ENCODE measurements at places on chromosomes 3 and 15.

DNA sequence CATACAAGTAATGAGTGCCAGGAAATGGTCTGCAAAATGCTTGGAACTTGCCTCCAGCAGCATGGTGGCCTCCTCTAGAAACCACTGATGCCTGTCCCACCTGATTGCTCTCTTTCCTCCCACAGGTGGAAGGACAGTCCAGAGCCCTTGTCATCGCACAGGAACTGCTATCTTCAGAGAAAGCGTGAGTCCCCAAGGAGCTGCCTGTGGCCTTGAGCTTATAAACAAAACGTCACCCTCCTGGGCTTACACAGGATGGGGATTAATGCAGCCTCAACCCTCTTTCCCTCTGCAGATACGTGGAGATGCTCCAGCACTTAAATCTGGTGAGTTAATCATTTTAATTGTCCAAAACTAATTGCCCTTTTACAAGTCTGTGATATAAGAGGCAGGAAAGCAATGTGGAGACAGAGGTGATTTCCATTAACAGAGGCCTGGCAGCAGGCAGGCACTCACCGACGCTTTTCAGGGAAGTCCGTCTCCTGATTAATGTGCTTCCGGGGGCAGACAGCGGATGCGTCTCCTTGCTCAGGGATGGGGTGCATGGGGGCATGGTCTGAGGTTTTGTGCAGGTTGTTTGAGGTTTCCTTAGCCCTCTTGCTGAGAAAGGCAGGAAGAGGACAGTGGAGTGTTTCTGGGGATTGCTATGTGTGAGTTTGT is 61.8 kb downstream of the FGD5 start:
- DNase-seq = no peak

DNA sequence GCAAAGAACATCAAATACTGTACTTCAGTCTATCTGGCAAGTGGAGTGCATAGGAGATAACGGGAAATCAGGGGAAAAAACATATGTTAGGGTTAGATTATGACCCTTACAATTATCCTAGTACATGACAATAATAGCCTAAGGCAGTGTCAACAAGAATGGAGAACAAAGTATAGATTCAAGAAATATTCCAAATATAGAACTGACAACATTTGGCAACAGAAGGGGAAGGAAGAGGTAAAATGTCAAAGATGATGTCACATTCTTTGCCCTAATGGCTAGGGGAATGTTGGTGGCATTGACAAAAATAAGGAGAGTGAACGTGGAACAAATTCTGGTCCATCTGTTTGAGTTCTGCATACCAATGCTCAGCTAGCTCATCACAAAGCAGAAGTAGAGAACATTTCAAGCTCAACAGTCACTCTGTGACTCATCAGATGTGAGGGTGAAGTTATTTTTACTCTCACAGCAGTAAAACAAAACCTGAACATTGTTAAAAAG is 15.5 kb upstream of the ATP8B4 start:
- no peak for DNase-seq

GRCh38 chr15:28184166-28184565 is 85.1 kb upstream of the OCA2 start:
- DNase-seq = no peak

DNA sequence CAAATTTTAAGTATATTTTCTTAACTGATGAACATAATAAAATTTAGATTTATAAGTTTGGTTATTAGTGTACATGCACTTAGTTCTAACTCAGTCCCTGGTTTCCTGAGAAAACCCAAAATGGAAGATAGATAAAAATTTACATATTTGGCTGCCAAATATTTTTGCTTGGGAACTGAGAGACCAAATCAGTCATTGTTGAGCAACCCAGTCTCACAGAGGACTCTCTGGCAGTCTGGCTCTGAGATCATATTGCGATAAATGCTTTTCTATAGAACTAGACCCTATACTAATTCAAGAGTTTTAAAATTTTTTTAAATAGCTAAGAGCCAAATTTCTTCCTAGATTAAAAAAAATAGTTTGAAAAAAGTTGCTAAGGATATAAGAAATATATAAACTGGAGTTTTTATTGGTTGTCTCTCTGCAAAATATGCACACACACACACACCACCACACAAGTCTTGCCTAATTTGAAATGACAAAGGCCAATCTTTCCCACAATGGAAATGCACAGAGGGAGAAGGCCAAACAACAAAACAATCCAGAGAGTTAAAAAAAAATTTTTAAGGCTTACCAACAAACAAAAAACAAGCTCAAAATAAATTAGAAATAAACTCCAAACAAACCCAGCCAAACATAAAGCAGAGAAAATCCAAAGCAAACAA is 259.5 kb downstream of the MECOM start:
- no peak for DNase-seq

DNA sequence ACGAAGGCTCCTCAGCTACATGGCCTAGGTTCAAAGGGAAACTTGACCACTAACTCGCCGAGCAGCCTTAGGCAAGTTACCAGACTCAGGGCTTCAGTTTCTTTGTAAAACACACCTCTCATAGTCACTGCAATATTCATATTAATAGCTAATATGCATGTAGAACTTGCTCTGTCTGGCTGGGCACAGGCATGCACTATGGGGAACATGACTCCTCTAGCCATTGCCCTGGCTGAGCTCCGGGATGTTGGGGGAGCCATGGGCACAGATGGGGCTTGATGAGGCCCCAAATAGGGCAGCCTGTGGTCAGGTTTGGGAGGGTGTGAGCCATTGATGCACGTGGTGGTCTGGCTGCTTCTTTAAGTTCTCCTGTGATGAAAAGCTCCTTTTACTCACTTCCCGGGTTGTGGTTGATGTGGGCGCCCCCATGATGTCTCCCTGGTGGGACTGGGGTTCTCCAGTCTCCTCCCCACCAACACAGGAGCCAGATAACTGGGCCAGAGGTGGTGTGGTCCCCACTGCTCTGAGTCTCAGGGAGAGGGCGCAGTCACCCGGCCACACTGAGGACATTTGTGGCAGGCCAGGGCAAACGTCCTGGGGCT is 29.4 kb upstream of the DUSP7 start:
- DNase-seq = no peak

GRCh38 chr3:53804697-53805462 is 41.3 kb downstream of the CHDH start:
- DNase-seq = no peak

GRCh38 chr3:145145461-145145860 is 1015.5 kb downstream of the PLOD2 start:
- no peak for DNase-seq

DNA sequence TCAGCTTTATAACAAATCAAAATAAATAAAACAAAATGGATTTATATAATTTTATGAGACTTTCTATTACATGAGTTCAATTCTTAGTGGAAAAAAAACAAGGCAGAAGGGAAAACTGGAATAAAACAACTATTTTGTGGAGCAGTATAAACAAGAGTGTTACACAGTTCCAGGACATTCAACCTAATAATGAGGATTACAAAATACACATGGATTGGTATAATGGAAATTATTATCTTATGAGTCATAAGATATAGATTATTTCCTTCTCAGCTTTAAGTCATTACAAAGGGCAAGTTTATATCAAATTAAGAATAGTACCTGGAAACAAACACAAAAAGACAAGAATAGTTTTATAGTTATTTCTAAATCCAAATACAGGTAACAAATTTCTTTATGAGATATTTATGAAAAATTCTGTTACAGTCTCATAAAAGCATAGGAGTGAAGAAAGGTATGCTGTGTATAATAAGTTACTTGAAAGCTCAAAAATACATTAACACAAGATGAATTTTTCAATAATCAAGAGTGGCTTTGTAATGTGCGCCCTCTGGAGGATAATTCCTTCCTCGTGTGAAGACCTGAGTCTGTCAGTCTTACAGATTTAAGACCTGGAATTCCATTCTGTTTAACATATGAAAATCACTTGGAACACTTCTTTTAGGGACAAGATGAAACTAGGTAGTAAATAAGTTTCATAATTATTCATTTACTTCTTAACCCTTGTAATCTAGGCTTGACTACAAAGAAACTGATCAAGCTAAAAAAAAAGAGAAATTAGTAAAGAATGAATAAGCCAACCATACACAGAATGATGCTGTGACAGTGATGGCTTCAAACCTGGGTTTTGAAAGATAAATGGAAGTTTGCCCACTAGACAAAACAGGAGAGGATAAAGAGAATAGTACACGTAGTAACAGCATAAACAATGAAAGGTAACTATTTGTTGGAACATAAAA is 9.5 kb downstream of the COPS2 start:
- DNase-seq = no peak

DNA sequence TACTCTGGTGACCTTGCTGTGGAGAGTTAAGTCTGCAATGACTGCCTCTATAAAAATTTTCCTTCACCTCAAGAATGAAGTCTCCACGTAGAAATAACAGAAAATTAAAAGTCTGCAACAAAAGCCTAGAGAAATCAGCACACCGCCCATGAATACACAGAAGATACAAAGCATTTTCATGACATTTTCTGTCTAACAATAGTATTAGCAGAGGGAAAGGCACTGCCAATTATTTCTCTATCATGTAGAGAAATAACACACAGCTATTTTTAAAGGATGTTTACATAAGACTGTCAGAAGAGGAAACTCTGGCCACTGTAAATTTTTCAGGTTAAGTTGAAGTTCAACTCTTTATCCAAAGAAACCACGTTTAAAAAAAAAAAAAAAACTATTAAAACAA is 80.8 kb downstream of the GSK3B start:
- no peak for DNase-seq

DNA sequence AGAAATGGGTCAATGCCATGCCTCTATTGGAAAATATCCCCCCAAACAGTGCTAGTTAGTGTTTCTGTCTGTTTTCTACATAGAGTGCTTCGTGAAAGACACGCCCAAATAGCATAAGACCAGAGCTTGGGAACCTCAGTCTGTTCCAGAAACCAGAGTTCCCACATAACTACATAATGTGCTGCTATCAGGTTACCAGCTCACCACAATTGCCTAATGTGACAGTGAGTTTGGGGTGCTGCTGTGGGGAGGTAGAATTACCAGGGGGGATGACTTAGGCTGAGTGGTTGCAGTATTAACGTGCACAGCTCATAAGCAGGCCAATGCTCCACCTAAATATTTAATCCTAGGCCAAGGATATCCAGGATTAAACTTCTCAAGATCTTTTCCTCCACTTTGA is 39.2 kb downstream of the DUT start:
- DNase-seq = no peak

DNA sequence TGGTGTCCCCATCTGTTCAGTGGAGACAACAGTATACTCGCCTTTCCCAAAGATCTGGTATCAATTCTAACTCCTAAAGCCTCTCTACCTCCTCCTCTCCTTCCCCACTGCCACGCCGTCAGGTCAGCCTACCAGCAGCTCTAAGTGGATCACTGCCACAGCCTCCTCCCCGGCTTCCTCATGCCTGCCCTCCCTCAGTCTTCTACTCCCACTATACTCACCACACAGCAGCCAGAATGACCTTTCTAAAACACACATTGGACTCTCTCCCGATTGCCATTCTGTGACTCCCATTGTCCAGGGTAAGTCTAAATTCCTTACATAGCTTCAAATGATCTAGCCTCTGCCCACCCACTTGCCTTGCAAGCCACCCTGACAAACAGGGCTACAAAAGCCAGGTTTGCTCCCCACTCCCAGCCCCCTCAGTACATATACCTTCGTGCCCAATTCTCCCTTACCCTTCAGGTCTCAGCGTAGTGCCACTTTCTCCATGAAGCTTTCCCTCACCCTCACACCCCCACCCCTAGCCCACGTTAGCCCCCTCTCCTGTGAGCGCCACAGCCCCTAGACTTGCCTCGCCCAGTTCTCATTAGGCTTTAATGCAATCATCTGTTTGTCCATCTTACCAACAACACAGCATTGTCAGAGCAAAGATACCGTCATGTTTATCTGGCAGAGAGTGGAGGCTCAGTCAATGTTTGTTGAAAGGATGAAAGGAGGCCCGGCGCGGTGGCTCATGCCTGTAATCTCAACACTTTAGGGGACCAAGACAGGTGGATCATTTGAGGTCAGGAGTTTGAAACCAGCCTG is 9.5 kb upstream of the SEMA7A start:
- no peak for DNase-seq

DNA sequence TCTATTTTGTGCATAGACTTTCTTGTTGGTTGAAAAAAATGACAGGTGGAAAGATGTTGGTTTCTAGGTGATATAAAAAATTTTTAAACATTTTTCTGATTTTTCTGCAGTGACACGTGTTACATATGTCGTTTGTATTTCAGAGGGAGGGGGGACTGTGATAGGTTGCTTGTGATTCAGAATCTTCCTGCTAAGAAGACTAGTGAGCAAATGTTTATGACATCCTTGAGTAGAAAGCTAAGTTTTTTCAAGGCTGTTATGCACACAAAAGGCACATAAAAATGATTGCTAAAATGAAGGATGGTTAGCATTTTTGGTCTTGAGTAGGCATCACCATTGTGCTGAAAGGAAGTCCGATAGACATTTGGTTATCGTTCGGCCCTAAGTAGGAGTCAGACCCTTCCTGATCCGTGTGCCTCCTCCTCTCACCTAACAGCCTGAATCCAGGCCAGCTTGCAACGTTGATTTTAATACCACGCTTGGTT is 1.5 kb downstream of the ZNF639 start:
- DNase-seq = no peak

DNA sequence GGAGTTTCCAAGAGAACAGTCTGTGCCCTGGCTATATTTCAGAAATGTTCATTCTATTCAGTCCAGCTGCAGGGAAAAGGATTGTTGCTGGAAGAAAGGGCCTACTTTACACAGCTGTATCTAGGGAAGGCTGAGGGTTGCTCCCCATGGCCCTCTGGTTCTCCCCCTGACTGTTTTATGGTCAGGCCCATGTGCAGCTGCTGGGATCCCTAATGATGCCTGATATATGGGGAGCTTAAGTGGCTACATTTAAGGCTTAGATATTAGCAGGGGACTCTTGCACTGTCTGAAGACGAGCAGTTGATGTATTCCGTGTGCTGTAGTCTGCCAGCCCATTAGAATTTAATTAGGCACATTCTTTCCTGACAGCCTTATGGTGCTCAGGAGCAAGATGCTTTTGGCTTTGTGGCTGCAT is 72.0 kb downstream of the FAM43A start:
- DNase-seq = no peak

DNA sequence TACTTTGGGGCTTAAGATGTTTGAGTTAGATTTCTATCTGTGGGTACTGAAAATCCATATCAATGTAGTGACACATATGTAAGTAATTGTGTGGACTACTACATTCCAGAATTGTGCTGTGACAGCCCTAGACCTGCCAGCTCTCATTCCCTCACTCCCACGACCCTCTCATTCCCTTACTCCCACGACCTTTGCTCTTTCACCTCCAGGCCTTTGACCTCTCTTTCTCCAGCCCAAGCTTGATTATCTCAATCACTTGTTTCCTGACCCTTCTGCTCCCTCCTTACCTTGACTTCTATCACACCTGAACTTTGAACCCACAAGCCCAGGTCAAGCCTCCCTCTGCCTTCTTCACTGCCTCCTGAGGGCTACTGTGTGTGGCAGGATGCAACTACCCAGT is 3.6 kb upstream of the RUVBL1 start:
- DNase-seq = no peak

DNA sequence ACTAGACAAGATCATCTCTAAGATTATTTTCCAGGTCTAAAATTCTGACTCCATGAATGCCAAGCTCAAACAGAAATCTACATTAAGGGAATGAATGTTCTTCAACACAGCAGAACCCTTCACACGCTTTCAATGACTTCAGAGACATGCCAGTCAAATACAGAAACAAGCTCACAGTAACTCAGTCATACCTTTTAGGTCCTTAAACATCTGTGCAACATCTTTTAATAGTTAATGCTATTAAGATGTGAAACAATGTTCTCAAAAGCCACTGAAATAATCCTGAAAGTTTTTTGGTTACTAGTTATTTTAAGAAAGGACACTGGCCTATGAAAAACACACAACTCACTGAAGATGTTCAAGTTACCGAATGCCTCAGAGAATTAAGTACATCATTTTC is 2.5 kb downstream of the DLG1 start:
- DNase-seq = no peak

- DNase-seq = no peak
Measured at GRCh38 chr3:84008623-84009022, 950.2 kb upstream of the CADM2 start.

Data from T-helper 9 cell (primary cell).